ENCODE measurements at places on chromosomes 6 and 20.

DNA sequence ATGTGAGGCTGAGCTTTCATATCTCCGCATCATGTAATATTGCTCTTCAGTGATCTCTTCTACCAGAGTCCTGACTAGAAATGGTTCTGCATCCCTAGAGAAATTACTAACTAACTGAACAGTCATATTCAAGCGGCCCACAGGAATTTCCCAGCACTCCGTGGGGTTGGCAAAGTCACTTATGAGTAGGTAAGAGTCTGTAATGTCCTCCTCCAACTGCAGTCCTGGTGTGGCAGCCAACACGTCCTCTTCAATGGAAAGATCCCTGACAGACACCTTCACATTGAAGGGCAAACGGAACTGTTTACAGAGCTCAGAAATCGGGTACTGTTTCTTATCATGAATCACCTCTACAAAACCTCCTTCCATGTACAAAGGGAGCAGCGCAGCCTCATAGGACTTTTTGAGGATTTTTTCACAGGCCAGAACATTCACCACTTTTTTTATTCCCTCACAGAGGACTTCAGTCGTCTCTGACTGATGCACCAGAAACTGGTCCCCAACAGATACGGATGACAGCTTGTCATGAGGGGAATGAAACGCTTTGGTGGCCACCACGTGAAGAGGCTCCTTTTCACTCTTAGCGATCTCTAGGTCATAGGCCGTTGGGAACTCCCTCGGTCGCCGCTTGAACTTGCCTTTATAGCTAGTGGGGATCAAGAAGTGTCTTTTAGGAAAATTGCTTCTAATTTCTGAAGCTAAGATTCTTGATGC is 87.7 kb downstream of the THEMIS start:
- DNase-seq: no peak

GRCh38 chr6:123803504-123804013 is at the start of gene NKAIN2:
Gene NKAIN2 (plus strand): TSS chr6:123803865.
- no peak for DNase-seq

DNA sequence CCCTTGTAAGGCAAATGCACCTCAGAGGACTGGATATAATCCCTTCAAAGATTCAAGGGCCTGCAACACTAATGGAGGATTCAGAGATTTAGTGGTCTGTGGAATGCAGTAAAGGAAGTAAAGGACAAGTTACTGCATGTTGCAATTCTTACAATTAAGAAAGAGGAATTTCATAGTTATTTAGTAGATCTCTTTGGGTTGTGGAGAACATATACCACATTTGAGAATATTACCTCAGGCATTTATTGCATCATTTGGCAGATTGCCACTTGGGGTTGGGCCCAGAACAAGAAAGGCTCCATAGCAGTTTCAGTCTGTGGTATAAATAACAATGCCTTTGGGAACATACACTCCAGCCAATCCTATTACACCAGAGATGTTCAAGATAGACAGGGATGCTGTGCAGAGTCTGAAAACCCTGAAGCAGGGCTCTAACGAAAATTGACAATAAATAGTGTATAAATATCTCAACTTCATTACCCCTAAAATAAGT is 20.9 kb upstream of the EPM2A start:
- no peak for DNase-seq

- DNase-seq: no peak
Measured at GRCh38 chr6:146770965-146771735, 172.4 kb downstream of the ADGB start.

DNA sequence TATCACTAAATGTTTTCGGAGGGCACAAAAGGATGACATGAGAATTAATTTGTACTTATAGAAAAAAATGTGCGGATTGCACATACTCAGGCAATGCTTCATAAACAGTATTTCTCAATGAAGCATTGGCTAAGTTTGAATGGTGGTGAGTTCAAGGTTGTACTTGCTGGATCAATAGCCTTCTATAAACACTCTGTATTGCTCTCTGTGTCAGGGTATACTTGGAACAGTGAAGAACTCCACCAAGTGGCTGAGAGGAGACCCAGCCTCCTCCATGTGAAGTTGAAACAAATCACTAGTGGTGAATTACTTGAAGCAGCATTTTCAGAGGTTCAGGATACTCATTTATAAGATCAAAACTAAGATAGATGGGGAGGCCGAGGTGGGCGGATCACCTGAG is 360.6 kb downstream of the RIMS1 start:
- no peak for DNase-seq

DNA sequence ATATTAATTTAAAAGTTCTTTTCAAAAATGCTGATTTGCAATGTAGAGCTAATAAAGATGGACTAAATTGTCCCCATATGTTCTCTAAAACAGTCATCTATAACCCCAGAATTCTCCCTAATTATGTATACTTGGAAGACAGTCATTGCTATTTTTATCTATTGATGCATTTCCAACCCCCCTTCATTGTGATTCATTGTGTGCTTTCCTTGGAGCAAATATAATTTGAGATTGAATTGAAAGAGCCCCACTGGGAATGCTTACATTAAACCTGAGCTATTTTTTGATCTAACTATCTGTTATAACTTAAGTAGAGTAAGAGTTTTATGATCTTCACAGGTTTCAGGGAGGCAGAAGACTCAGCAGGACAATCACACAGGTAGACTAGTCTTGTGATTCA is 73.7 kb upstream of the PTCHD4 start:
- no peak for DNase-seq

- DNase-seq: no peak
Measured at GRCh38 chr6:89387516-89388201, 24.4 kb downstream of the RRAGD start.

- no peak for DNase-seq
Measured at GRCh38 chr6:38110481-38110971, 291.0 kb downstream of the ZFAND3 start.
